NCI-H1417 treated with DMSO at 0.1 percent for 48 hours (cell line): ENCODE measurements at places on chromosomes 16 and 17.

- no peak for DNase-seq
These were observed 142.4 kb upstream of the SOX9 start for GRCh38 chr17:71978435-71978834.

- DNase-seq, result no peak
These were observed 28.9 kb downstream of the ITFG1 start for GRCh38 chr16:47431960-47432359.

- DNase-seq, result no peak
These were observed 20.7 kb downstream of the ACSF3 start for GRCh38 chr16:89114159-89114981.

DNA sequence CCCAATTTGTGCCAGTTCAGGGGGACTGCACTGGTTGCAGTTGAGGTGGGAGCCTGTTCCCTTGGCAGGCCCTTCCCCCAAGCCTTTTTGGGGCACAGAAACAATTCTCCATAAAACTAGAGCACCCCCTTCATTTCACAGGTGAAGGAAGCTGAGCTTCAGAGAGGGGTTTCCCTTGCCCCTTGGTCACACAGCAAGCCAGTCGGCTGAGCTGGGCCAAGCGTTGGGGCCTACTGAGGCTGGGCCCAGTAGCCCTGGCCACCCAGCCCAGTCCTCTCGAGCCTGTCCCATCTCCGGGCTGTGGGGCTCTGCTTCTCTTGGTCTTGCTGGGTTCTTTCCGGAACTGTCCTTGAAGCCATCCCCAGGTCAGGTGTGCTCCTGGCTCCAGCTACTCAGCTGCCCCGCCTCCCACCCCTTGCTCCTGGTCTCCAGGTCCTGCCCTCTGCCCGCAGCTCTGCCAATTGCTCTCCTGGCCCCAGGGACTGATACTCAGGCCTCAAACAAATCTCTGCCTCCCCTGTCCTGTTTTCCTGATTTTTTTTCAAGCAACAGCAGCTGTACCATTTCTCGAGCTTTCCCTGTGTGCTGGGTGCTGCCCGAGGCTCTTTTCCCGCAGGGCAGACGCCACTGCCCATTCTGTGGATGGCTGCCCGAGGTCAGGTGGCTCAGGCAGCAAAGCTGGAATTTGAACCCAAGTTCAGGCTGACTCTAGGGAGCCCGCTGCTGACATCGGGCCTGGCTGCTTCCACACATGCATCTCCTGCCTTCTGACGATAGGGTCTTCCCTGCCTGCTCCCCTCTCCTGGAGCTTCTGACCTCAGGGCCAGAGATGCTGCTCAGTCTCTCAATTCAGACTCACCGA lies 87.4 kb upstream of the NKD1 start:
- no peak for DNase-seq

DNA sequence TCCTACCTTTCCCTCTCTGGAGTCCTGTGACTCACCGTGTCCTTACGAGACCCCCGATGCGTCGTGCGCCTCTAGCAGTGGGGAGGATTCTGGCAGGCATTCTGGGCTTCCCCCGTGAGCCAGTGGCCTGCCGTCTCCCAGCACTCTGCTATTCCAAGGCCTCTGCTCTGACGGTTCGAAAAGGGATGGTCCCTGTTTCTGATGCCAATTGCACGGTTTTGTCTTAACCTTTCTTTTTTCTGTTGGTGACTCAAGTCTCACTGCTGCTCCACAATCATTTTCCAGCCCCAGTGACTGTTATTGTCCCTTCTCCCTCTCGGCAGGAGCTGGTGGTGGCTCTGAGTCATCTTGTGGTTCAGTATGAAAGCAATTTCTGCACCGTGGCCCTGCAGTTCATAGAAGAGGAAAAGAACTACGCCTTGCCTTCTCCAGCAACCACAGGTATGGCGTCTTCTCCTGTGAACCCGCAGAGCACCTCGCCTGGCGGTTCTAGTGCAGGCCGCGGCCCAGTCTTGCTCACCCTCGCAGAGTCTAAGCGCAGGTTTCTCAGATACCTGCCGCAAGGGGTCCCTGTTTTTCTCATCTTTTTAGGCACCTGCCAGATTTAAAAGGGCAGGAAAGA lies 100.1 kb upstream of the CHMP6 start:
- no peak for DNase-seq

- no peak for DNase-seq
These were observed 44.4 kb upstream of the ATP2A3 start for GRCh38 chr17:4008441-4009185.

DNA sequence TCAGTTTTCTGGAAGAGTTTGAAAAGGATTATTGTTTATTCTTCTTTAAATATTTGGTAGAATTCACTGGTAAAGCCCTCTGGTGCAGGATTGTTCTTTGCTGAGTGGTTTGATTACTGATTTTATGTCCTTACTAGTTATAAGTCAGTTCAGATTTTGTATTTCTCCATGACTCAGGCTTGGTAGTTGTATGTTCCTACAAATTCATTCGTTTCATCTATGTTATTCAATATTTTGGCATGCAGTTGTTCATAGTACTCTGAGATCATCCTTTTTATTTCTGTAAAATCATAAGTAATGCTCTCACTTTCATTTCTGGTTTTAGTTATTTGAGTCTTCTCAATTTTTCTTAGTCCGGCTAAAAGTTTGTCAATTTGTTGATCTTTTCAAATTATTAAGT lies 58.1 kb upstream of the CRYM start:
- no peak for DNase-seq

- DNase-seq, result no peak
These were observed 30.2 kb upstream of the MRPS23 start for GRCh38 chr17:57880086-57880456.

DNA sequence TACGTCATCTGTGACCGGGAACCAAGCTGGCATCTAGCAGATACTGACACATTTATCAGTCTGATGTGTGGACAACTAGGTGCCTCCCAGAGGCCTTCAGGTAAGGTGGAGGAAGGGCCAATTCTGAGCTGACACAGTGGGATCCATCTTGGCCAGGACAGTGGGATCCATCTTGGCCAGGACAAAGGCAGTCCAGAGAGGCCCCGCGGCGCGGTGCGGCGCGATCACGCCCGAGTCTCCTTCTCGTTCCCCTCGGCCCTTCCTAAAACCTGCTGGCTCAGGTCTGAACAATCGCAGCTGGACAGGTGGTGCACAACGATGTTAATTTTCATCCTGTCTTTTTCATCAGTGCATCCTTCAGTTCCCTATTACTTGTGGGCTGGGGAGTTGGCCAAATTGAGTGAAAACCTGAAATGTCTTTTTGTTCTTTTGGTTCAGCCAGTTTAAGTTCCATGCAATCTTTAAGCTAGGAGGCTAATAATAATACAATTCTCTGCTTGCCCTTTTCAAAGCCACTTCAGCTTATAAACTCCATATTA lies 486 bp upstream of the WSB1 start:
- no peak for DNase-seq
